ENCODE measurements at places on chromosomes 2 and 18.
A peak's percentile ranks its signal among the peaks of the same experiment; 100 is the strongest.

DNA sequence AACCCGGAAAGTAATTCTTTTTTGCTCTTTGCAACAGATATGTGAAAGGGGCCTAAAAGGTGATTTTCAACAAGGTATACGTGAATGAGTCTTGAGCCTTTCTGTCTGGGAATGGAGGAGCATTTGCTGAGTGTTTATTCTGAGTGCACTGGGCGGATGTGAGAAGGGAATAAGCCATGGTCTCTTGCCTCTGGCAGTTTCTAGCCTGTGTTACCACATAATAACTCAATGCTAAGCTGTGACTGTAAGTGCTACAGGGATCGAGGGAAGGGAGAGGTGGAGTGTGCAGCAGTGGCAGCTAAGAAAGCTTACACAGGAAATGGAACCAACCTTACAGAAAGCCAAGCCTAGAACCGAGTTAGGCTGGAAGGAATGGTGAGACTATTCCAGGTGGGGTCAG, 444.3 kb downstream of the SLC4A3 start:
- DNase-seq, result no peak

DNA sequence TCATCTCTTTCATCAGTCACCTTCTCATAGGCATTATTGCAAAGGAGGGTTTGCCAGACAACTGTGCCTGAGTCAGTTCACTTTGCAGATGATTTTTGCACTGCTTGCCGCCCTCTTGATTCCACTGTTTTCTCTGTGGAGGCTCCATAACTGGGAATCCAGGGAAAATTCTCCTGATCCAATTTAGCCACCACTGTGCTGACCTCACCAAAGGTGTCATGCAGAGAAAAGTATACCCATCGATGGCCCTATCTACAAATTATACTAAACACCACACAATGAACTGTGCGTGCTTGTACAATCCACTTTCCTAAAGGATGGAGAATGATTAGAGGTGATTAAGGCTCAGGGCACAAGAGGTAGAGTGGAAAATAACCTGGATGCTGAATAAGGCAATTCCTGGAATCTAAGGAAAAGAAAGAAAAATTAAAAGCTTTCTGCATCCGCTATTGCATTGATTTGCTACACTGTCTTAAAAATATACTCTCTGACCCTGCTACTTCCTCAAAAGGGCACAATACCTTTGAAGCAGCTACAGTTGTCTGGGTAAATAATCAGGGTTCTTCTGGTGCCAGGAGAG, 409.4 kb downstream of the RIT2 start:
- no peak for DNase-seq

DNA sequence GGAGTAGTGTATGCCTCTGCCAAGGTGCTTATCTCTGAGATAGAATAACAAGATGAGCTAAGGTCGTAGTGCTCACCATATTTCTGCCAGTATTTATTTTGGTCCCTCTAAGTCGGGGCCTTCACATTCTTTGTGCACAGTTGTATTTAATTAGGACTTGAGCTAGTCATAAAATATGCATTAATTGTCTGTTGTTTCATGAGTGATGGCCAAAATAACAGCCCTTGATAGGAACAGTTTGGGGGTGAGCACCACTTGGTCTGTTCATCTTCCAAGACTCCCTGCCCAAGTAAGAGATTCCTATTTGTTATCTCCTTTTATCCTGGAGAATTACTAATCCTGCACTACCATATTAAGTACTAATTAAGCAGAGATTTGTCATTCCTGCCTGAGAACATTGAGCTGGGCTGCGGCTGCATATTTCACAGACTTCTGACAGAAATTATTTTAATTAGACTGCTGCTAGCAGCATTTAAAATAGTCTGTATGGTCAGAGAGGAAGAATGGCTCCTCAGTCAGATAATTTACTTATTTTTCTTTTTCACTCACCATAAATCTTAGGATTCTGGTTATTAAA, 435.1 kb downstream of the MTX2 start:
- DNase-seq, result no peak

DNA sequence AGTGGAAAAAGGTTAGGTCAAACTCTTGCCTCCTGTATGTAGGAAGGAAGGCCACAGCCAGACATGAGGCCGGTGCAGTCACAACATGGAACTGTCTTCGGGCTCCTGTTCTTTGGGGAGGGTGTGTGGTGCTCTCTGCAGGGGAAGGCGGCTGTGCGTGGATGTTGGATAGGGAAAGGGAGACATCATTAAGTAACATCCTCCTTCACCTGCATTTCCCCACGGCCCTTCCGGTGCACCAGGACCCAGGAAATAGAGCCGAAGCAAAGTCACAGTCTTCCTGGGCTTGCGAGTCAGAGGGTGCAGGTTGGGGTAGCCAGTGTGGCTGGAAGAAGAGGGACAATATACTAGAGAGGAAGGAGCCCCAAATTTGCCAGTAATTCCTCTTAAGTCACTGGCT, 78.9 kb upstream of the SMAD7 start:
- DNase-seq, result no peak

DNA sequence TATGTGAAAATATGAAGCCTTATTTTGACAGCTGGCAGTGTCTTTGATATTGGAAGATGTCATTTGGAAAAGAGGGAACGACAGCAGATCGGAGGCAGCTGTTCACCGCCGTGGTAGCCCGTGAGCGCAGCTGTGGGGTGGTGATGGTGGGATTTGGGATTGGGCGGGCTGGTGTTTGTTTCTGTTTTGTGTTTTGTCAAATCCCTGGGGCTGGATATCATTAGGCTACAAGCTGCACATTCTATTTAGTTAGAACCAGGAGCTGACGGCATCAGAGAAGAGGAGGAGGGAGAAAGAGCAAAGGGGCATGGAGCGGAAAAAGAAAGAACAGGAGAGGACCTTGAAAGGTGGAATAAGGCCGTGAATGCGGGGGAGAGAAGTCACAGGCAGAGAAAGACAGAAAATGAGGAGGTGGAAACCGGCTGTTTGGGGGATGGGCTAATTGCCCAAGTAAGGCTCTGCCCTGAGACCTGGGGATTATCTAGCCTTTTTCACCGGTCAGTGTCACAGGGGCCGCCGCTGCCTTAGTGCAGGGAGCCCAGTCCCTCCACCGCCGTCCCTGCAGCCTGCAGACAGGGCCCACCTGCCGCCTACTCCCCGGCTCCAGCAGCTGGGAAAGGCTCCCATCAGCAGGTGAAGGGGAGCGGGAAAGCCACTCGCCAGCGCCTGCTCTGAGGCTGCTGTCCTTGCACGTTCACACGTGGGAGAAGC, 88.0 kb downstream of the ZCCHC2 start:
- no peak for DNase-seq

GRCh38 chr2:225190987-225191386, 148.7 kb upstream of the DOCK10 start:
- DNase-seq, result no peak

DNA sequence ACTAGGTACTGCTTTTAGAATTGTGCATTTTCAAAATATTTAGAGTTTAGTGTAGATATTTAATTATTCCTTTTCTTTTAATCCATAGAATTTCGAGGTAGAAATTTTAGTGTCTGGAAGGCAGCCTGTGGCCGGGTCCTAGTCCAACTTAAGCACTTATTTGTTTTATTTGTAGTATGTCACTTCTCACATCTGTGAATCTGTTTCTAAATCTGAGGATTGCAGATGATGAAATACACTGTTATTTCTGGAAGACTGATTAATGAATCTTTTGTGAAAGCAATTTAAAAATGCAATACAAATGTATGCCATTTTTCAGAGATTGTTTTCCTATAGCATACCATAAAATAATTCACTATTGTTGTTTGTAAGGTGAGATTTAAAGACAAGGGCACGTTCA, 483.9 kb upstream of the TRIB2 start:
- no peak for DNase-seq

DNA sequence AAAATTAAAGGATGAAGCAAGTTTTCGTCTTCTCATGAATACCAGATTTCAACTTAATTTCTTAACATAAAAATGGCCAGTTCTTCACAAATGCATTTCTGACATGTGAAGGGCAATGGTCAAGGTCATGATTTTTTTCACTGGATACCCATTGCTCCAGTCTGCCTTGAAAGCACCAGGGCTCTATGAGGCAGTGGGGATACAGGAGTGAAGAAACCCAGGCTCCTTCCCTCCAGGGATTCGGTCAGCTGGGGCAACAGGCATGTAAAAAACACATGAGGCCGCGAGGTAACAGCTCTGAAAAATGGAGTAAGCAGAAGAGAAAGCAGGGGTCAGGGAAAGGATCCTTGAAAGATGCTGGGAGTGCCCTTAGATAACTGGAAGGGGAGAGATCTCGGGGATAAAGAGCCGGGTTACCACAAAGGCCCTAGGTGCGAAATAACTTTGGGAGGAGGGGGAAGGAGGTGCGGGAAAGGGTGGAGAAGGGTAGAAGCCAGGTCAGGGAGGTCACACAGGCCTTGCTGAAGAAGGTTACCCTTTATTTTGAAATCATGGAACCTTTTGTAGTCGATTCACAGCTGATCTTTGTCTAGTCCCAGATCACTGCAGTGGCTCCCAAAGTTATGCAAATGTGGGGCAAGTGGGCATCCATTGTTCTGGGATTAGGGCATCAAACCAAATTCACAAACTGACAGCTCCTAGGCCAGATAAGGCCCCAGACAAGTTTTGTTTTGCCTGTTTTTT, 5.2 kb upstream of the SPRED2 start:
- DNase-seq, result no peak

DNA sequence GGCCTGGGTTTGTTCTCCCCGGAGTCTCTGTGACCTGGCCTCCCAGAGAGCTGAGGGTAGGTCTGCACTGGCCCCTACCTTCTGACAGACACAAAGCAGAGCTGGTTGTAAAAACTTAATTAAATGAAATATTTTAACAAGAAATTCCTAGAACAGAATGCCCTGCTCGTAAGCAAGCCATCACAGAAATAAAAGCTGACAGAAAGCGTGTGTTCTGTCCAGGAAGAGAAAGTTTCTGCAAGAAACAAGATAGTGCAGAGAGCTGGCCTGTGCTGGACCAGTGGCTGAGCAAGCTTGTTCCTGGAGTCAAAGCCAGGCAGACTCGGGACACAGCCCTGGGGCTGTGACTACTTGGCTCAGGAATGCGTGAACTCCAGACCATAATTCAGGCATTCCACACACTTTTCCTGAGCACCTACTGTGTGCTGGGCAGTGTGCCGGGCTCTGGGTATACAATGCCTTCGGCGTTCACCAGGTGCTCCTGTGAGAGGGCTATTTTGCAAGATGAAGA, 51.6 kb downstream of the APOB start:
- DNase-seq, result no peak

DNA sequence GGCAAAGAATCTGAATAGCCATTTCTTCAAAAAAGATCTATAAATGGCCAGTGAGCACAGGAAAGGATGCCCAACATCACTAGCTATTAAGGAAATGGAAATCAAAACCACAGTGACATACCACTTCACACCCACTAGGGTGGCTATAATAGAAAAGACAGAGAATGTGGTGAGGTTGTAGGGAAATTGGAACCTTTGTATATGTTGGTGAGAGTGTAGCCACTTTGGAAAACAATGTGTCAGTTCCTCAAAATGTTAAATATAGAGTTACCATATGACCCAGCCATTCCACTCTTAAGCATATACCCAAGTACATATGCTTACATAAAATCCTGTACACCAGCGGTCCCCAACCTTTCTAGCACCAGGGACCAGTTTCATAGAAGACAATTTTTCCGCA, 152.8 kb downstream of the SMAD2 start:
- DNase-seq, result no peak

DNA sequence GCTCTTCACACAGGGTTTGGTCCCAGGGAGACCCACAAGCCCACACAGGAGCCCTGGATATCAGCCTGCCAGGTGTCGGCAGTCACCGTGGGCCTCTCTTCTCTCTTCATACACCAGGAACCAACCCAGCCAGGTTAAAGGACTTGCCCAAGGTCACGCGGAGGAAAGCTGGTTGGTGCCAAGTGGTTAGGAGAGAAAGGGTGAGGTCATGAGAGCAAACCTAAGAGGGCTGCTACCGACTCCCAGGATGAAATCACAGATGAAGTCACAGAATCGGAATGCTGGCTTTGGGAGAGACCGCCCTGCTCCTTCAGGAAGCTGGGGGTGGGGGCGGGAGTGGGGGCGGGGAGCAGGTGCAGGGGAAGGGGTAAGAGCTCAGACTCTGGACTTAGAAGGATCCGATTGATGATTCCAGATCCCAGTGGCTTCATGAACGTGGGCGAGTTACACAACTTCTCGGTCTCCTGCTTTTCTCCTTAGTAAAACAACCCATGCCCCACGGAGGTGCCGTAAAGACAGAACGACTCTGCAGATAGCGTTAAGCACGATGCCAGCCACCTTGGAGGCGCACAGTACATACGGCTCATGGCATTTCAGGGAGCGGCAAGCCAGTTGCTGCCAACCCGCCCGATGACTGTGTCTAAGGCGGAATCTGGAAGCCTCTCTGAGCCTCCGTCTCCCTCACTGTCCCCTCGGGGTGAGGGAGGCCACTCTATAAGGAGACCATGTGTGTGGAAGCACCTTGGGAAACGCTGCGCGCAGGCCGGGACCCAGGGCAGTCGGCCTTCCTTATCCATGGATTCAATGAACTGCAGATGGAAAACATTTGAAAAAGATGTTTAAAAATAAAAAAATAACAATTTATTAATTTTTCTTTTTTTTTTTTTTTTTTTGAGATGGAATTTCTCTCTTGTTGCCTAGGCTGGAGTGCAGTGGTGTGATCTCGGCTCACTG, 23.0 kb upstream of the TAF1B start:
- no peak for DNase-seq

GRCh38 chr18:67260841-67261240, 255.7 kb downstream of the DSEL start:
- no peak for DNase-seq

GRCh38 chr18:46622999-46623398, 34.0 kb downstream of the LOXHD1 start:
- no peak for DNase-seq

DNA sequence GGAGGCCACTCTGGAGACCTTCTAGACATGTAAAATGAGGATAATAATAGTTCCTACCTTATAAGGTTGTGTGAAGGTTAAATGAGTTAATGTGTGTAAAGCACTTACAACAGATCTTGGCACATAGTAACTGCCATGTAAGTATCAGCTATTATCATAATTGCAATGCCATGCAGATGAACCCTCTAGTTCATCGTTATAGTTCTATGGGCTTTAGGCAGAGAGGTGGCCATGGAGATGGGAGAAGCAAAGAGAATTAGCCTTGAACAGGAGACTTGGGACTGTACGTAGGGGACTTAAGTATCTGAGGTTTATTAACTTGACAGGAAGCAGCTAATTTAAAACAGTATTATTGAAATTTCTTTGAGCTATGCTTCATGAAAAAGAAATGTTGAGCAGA, 151.8 kb downstream of the PIK3C3 start:
- peak; percentile 13 for DNase-seq

- no peak for DNase-seq
Observed at GRCh38 chr2:16664809-16665747, 556 bp downstream of the CYRIA start.

DNA sequence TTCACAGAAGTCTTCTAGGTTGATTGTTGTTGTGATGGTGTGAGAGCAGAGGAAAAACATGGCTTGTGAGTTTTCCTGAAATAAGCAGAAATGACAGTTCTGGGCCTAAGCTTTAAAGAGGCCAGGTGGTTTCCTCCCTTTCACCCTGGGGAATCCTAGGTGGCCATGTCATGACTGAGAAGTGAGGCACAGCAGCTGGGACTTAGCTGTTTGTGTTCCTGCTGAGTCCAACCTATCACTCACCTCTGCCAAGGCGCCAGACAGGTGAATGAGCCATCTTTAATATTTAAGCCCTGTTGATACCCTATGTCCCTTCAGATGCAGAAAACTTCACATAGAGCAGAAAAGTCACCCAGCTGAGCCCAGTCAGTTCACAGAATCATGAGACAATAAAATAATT, 384.4 kb downstream of the SLC4A3 start:
- no peak for DNase-seq

Data from NCI-H1436 treated with DMSO at 0.1 percent for 48 hours (cell line).